ENCODE measurements at places on chromosomes 1 and 21. TPM values are rescaled to one million over a fixed set of nuclear protein-coding genes. Genes with fewer than 3 reads are reported as not detected.

Gene SPRR5
- total RNA-seq = not detected

Gene ARHGEF16
- not detected for total RNA-seq

Gene VWA5B1
- not detected for total RNA-seq

Gene RAB42
- total RNA-seq = 0.09 TPM

Gene SYT6
- not detected for total RNA-seq

Gene C1orf185
- not detected for total RNA-seq

Gene SPRR2A
- total RNA-seq = not detected

GRCh38 chr1:84352298-84353106 lies 45.8 kb upstream of the DNASE2B start:
- H3K27ac ChIP-seq = no peak overlapping the region
- H3K36me3 ChIP-seq = no peaks in the 10 kb centered on the region
- H3K4me1 ChIP-seq = no peaks in the 10 kb centered on the region
- no peak overlapping the region for H3K4me3 ChIP-seq
- DNase-seq = no peak
- H3K27me3 ChIP-seq = no peaks in the 10 kb centered on the region

DNA sequence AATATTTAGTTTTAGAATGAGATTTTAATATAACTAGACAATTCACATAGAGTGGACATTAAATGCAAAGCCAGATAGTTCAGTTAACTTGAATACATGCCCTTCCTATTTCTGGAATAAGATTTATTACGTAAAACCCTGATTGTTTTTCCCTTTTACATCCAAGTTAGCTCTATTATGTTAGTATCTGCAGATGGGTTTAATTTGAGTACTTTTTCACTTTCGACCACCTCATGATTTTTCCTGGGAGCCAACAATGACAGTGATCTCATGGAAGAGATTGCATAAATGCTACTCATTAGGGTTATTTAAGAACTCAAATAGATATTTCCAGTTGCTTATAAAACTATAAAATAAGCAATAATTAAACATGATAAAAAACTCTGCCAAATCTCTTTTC lies 199.4 kb upstream of the PTGFR start:
- H3K4me3 ChIP-seq = no peak overlapping the region
- H3K27me3 ChIP-seq = peaks cover 7% of the 10 kb centered on the region
- no peak overlapping the region for H3K27ac ChIP-seq
- H3K4me1 ChIP-seq = no peaks in the 10 kb centered on the region

DNA sequence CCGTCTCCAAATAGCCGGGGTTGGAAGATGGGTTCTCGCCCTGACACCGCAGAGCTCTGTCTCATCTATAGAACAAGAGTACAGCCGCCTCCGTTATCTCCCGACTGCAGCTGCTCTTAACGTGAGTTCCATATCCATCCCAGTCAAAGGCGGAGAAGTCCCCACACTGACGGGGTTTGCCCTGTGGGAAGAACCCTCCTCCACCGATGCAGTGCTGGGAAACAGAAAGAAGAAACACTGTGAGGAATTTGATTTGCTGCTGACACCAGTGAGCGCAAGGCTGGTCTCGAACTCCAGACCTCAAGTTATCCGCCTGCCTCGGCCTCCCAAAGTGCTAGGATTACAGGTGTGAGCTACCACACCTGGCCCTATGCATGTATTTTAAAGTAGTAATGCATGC lies 9.5 kb downstream of the ITLN2 start:
- no peak for DNase-seq
- H3K36me3 ChIP-seq = no peaks in the 10 kb centered on the region
- H3K27ac ChIP-seq = no peak overlapping the region

DNA sequence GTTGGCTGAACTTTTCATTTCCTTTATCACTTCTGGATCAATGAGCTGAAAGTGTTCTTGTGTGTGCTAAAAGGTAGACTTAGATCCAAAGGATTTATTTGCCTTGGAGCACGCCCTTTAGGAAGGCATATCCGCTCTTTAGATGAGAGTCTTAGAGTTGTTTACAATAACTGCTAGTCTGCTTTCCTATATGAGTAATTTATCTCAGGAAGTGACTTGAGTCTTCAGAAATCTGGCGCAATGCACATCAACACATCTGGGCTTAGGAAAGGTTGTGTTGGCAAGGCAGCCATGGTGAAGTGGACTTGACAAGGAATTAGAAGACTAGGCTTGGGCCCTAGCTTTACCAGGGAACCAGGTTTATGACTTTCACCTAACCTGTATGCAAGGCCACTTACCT lies 204.1 kb upstream of the PTGFR start:
- H3K4me1 ChIP-seq = no peaks in the 10 kb centered on the region
- peaks cover 4% of the 10 kb centered on the region for H3K27me3 ChIP-seq
- DNase-seq = no peak
- no peaks in the 10 kb centered on the region for H3K36me3 ChIP-seq
- H3K27ac ChIP-seq = no peak overlapping the region

GRCh38 chr1:201535046-201535918 lies 3.6 kb upstream of the NAV1 start:
- H3K36me3 ChIP-seq = peaks cover 3% of the 10 kb centered on the region
- no peak overlapping the region for H3K27ac ChIP-seq
- H3K27me3 ChIP-seq = peaks cover 41% of the 10 kb centered on the region
- no peak for DNase-seq

DNA sequence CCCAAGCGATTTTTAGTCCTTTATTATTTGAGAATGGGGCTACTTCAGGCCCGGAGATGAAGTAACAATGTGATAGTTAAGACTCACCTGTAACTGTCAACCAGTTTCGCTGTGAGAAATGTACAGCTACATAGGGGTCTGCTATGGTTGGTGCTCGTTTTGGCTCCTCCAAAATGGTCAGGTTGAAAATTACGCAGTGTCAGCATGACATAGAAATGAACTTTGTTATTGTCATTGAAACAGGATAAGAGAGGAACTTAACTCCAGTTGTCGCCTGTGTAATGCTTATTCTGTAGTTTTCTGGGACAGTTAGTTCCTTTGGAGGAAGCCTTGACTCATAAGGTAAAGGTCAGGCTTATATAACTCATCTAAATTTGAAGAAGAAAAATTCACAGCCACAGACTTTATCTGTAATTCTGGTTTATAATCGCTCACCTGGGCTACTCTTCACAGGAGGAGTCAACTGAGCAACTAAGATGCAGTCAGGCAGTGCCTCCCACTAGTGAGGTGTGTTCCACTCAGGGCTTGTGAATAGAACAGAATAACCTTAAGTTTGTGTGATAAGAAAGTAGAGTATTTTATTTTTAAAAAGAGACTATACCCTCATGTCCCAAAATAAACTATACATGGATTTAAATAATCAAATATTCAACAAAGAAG lies 130.9 kb downstream of the CD247 start:
- no peak overlapping the region for H3K4me3 ChIP-seq
- H3K27ac ChIP-seq = no peak overlapping the region
- peaks cover 4% of the 10 kb centered on the region for H3K4me1 ChIP-seq
- no peak for DNase-seq
- no peaks in the 10 kb centered on the region for H3K27me3 ChIP-seq
- H3K36me3 ChIP-seq = peaks cover 16% of the 10 kb centered on the region

DNA sequence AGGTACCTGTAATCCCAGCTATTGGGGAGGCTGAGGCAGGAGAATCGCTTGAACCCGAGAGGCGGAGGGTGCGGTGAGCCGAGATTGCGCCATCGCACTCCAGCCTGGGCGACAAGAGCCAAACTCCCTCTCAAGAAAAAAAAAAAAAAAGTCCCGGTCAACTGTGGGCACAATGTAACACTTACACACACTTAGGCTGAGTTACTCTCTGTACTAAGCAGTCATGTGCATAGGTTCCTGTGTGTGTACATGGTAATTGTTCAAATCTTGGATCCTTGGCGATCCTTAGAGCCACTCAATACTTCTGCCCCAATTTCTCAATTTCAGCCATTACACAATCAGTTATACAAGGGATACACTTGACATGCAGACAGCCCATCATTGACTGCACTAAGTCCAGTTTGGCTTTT lies 11.6 kb downstream of the SDCCAG8 start:
- peaks cover 12% of the 10 kb centered on the region for H3K36me3 ChIP-seq
- no peaks in the 10 kb centered on the region for H3K27me3 ChIP-seq
- peaks cover 30% of the 10 kb centered on the region for H3K4me1 ChIP-seq
- DNase-seq = no peak
- no peak overlapping the region for H3K27ac ChIP-seq
- H3K4me3 ChIP-seq = no peak overlapping the region

DNA sequence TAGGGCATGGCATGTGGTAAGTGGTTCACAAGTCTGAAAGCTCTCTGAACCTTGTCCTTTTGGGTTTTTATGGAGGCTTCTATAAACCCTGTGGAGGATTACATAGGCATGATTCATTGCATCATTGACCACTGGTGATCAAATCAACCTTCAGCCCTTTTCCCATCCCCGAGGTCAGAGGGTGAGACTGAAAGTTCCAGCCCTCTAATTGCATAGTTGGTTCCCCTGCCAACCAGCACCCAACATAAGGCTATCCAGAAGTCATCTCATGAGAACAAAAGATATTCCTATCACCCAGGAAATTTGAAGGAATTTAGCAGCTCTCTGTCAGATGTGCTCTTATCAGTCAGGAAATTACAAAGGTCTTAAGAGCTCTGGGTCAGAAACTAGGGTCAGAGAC lies 89.5 kb upstream of the ARTN start:
- no peak for DNase-seq
- H3K27me3 ChIP-seq = no peaks in the 10 kb centered on the region
- peaks cover 15% of the 10 kb centered on the region for H3K4me1 ChIP-seq
- no peak overlapping the region for H3K4me3 ChIP-seq
- no peak overlapping the region for H3K27ac ChIP-seq

DNA sequence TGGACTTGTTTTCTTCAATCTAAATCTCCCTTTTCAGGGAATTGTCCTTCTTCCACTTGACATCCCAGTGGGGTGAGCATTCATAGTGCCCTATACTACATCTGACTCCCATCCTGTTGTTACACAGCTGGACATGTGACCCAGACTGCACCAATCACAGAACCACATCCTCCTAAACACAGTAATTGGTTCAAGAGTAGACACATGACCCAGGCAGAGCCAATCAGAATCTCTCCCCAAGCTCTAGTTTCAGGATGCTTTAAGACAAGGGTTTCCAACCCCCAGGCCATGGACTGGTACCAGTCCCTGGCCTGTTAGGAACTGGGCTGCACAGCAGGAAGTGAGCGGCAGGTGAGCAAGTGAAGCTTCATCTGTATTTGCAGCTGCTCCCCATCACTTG lies 5.6 kb upstream of the DDOST start:
- DNase-seq = peak; percentile 51
- H3K4me3 ChIP-seq = no peak overlapping the region
- peaks cover 13% of the 10 kb centered on the region for H3K4me1 ChIP-seq
- H3K27me3 ChIP-seq = no peaks in the 10 kb centered on the region
- H3K36me3 ChIP-seq = no peaks in the 10 kb centered on the region

DNA sequence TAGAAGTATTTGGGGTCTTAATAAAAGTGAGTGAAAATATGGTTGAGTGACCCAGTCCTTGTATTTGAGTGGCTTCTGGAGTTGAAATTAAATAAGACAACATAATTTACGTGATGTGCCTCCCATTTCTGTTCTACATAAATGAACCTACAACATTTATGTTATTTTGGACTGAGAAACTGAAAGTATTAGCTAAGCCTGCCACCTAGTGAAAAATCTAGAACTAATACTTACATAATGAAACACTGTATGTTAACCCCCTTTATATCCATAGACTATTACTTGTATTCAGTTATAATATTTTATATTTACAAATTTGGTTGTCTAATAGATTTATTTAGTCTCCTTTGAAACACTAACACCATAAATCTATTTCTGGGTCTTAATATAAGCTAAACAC lies 298.9 kb downstream of the KCNT2 start:
- H3K36me3 ChIP-seq = no peaks in the 10 kb centered on the region
- H3K27ac ChIP-seq = no peak overlapping the region

- no peaks in the 10 kb centered on the region for H3K36me3 ChIP-seq
- no peak for DNase-seq
- H3K4me1 ChIP-seq = no peaks in the 10 kb centered on the region
- H3K27ac ChIP-seq = no peak overlapping the region
- no peak overlapping the region for H3K4me3 ChIP-seq
Observed at GRCh38 chr1:162966613-162967012, 102.5 kb upstream of the RGS4 start.

DNA sequence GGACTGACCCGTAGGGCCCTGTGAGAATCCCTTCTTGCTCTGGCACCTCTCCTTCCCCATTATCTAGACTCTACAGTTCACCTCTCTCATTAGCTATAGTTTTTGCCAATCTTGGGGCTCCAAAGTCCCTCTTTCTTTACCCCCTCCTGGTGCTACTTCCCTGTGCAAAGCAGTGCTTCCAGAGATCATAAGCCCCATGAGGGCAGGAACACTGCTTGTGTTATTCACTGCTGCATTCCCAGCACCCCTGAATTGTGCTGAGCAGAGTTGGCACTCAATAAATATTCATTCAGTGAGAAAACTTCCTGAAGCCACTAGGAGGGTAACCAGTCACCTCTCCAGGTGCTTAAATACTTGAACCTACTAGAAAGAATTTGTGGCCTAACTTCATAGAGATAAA lies 2.1 kb upstream of the H3-3A start:
- H3K4me1 ChIP-seq = peaks cover 19% of the 10 kb centered on the region
- H3K4me3 ChIP-seq = no peak overlapping the region
- DNase-seq = no peak
- H3K27ac ChIP-seq = no peak overlapping the region
- H3K27me3 ChIP-seq = no peaks in the 10 kb centered on the region

- H3K27me3 ChIP-seq = peaks cover 2% of the 10 kb centered on the region
- H3K36me3 ChIP-seq = no peaks in the 10 kb centered on the region
- H3K4me1 ChIP-seq = no peaks in the 10 kb centered on the region
- H3K27ac ChIP-seq = no peak overlapping the region
- no peak for DNase-seq
Observed at GRCh38 chr1:74637296-74637695, 36.3 kb downstream of the ERICH3 start.

DNA sequence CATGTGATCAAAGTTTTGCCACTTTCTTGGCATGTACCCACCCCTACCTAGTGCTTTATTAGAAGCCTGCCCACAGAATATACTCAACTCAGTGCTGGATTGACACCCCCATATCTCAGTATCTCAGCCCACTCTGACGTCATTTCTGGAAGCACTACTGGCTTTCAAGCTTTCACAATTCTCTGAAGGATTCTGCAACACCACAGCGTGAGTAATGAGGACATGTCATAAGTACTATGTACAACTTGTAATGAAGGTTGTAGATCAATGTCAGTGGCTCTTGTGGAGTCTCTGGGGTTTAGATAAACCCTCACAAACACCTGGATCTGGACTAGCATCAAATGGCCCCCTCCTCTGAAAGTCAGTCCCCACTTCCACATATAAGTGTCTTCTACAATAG lies 57.2 kb downstream of the TNFSF4 start:
- H3K4me1 ChIP-seq = peaks cover 15% of the 10 kb centered on the region
- peaks cover 5% of the 10 kb centered on the region for H3K36me3 ChIP-seq
- no peak overlapping the region for H3K27ac ChIP-seq
- DNase-seq = peak; percentile 17

DNA sequence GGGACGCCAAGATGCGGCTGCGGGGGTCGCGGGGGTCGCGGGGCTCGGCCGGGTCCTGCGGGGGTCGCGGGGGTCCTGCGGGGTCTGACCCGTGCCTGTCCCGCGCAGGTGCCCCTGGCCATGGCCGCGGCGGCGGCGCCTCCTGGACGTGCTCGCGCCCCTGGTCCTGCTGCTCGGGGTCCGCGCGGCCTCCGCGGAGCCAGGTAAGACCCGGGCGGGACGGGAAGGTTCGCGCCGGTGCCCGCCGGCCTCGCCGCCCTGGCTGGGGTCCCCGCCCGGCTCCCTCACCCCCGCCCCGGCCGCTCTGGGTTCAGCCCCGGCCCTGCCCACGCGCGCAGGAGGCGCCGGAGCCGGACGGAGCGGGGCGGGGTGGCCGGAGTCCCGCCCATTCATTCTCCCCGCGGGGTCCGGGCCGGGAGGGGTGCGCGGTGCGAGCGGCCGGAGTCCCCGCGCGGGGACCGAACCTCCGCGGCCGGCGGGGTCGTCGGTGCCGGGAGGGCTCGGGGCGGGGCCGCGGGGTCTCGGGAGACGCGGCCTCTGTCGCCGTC lies 380 bp downstream of the COL18A1 start:
- no peak overlapping the region for H3K4me3 ChIP-seq
- H3K4me1 ChIP-seq = peaks cover 13% of the 10 kb centered on the region

All from activated CD4-positive, alpha-beta T cell treated with anti-CD3 and anti-CD28 coated beads for 36 hours (primary cell).